ENCODE measurements at places on chromosomes 3 and 15.
A peak's percentile ranks its signal among the peaks of the same experiment; 100 is the strongest.

DNA sequence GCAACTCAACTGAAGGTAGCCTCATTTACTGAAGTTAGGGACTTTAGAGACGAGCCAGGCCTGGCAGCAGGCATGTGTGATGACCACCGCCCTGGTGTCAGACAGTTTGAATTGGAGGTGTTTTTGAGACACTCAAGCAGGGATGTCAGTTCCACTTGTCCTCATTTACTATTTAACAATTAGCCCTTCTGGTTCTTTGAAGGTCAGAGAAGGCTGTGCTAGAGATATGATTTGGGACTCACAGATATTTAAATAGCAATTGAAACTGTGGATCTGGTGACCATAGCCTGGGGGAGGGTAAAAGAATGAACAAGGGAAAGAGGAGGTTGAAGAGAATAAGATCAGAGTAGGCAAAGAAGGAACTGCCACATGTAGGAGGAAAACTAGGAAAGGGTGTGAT is 74.6 kb downstream of the REC114 start:
- no peak for DNase-seq

- peak; percentile 30 for DNase-seq
Measured at GRCh38 chr3:149575961-149576564, 81.8 kb downstream of the WWTR1 start.

DNA sequence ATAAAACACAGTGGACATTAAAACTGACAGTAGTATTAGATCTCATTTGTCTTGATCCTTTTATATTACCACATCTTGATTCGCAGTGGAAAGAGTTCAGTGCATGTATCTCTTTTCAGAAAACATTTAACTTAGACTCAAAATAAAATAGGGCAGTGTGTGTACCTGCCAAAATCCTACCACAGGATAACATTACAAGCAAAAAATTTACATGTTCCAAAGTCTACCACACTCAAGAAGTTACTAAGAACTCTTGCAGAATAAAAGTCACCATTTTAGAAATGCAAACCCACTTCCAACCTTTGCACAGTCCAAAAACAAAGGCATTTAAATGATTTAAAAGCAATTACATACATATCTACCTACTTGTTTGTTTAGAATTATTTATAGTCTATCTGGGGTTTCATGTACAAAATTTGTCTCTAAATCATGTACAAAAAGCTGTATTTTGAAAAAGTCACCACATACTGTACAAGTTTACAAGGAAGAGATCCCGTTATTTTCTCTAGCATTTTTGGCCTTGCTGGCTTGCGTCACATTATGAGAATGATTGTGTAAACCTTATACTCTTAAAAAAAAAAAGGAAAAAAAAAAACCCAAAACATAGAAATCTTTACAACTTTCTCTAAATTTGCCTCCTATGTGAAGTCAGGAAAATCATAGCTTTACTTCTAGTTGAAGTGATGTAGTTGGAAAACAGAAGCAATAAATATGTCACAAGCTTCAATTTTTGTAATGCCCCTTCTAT is 153.8 kb downstream of the ADAM10 start:
- peak; percentile 33 for DNase-seq

GRCh38 chr15:78625606-78626280 is 4.9 kb upstream of the CHRNA3 start:
- DNase-seq: no peak

GRCh38 chr15:59689626-59690236 is 611 bp upstream of the BNIP2 start:
- DNase-seq: peak; percentile 80

DNA sequence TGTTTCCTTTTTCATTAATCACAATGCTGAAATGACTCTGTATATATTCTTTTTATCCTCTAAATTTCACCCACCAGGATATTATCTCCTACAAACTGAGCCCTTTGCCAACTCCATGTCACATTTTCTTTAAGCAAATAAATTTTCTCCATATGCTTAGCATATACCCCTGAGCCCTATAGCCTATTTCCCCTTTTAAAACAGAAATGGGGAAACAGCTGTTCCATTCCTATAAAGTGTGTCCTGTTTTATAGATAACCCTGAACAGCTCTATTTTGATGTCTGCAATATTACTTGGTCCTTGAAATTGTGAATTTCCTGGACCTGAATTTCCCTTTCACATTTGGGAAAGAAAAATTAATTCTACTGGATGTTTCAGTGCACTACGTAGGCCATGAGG is 15.6 kb upstream of the FILIP1L start:
- DNase-seq: no peak

- DNase-seq: no peak
Measured at GRCh38 chr3:120568202-120568531, 28.0 kb upstream of the NDUFB4 start.

GRCh38 chr3:119717520-119717919 is 14.7 kb downstream of the CFAP91 start:
- DNase-seq: no peak

GRCh38 chr15:80490431-80490990 is 86.3 kb downstream of the ARNT2 start:
- no peak for DNase-seq

- no peak for DNase-seq
Measured at GRCh38 chr15:75449585-75450306, 1.7 kb downstream of the SIN3A start.

- peak; percentile 24 for DNase-seq
Measured at GRCh38 chr15:78536134-78536533, 4.1 kb upstream of the PSMA4 start.

GRCh38 chr3:111605493-111605892 is 10.3 kb upstream of the ZBED2 start:
- DNase-seq: no peak

- DNase-seq: no peak
Measured at GRCh38 chr15:100198442-100198841, 143.3 kb downstream of the ADAMTS17 start.

DNA sequence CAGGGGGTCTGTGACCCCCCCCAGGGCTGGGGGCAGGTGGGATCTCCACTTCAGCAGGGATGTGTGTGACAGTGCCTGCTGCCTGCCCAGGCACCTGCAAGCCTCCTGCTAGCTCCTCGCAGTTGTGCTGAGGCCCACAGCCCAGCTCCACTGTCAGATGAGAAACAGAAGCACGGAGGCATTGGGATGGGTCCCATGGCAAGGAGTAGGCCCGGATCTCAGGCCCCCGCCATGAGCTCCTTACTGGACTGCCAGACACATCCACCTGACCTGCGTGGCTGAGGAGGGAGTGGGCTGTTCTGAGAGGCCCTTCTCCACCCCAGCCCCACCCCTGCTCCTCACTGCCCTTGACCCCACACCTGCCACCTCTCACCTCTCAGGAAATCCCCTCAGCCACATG is 18.2 kb upstream of the SKOR1 start:
- DNase-seq: no peak

GRCh38 chr3:69442771-69443311 is 57.0 kb upstream of the FRMD4B start:
- no peak for DNase-seq

DNA sequence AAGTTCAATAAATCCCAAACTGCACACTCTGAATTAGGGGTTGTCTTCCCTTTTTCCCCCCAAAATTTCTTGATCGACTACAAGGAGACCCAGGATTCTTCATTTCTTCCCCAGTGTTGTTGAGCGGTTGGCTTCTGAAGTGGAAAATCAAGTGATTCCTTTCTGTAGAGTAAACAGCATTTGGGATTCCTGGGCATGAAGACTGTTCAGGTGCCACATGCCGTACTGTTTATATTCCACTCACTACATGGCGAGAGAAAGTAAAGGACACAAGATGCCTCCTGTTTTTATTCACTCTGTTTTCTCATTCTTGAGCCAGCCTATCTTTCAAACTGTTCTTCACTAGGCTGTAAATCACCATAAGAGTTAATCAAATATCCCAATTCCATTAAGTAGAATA is 12.6 kb downstream of the FSTL1 start:
- DNase-seq: no peak

DNA sequence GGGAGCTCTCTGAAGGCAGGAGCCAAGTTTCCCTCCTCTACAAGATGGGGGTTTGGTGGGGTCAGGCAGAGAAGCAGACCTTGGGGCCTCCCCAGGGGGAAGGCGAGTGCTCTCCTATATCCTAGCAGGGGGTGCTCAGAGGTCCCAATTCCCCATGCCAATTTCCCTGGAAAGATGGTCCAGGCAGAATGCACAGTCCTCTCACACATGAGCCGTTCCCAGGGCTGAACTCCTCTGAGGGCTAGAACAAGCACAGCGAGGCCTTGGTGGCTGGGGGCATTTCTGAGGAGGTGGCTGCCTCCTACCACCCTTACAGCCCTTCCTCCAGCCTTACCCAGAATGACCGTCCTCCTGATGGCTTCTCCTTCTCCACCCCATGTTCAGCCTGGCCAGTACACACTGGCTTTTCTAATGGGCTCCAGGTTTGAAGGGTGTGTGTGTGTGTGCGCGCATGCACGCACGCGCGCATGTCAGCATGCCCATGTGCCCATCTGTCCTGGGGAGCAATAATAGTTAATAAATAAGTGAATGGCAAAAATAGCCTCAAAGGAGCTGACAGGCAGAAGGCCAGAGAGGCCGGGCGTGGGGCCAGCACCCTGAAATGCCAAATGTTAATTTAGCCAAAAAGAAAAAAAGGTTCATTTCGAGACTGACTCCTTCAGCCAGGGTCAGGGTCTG is 24.4 kb downstream of the ADCY5 start:
- DNase-seq: no peak

Measured in inflammatory macrophage treated with lipopolysaccharide for 4 hours (primary cell).